LNCaP clone FGC (cell line): ENCODE measurements at places on chromosomes 7 and 10.

DNA sequence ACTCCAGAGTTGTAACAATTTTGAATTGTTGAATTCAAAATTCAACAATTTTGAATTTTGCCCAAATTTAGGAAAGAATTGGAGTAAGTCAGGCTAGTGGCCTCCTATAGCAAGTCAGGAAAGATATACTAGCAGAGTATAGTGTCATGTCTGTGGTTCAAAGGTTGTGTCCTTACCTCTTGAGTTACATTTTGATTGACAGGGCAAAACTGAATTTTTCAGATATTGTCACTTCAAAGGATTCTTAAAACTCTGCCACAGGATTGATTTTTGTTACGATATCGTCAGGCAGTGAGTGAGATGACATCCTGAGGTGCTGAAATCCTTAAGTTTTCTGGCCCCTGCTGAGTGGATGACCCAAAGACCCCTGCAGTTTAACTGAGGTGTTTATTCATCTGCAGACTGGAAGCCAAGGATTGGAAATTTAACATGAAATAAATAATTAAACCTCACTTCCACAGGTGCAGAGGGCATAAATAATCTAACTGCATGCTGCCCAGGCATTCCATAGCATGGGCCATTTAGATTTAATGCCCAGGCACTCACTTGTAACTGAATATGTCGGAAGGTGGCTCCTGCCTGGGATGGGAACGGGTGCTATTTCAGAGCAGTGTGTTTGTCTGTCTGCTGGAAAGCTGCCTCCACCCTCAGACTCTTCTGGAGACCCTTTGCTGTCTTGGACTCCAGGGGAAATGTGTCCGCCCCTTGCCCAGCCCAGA lies 50.8 kb downstream of the RBM20 start:
- DNase-seq, result no peak

DNA sequence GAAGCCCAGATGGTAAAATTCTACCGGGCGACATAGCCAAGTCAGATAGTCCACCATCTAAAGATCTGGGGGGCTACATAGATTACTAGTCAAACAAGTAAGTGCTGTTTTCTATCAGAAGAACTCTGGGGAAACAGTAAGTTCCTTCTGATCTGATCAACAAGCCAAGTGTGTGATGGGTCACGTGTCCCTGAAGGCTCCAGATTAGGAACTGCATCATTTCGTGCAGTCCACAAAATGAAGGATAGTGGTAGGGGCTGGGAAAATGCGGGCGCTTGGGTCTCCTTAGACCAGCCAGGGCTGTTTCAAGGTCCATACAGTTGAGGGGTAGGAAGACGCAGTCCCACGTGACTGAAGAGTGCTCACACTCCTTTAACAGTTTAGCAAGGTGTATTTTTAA lies 1.8 kb upstream of the CHN2 start:
- DNase-seq, result no peak

- DNase-seq, result no peak
These were observed 15.7 kb upstream of the RELN start for GRCh38 chr7:104005197-104005596.

- no peak for DNase-seq
These were observed 197.5 kb downstream of the GPAM start for GRCh38 chr10:111986079-111986478.

GRCh38 chr10:2744547-2745200 lies 322.7 kb upstream of the PFKP start:
- no peak for DNase-seq

GRCh38 chr7:19575909-19576557 lies 132.8 kb downstream of the POLR1F start:
- DNase-seq, result no peak

DNA sequence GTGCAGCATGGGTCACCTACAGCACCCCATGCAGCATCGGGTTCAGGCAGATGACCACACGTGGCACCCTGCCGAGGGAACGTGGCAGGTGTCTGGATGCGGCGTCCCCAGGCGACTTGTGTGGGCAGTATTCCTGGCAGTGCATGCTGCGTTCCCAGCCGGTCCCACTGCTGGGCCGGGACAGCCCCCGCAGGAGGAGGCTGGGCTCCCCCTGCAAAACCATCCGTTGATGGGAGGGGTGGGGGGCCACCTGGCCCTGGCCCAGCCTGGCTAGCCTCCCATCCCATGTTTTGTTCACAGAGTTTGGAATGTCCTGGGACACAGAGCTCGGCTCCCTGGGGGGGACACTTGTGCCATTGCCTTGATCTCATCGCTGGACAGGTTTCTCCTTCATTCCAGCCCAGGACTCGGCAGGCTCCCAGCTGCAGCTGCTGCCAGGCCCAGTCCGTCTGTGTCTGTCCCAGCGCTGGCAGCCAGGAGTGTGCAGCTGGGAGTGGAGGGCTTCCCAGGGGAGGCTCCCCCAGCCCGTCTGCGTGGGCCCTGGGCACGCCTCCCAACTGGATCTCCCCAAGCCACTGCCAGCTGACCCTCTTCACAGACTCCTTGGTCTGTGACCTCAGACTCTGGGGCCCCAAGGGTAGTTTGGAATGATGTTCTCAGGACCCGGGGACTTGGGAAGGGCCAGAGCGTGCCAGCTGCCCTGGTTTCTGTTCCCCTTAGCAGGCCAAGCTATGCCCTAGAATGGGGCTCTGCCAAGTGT lies 32.6 kb downstream of the TMEM270 start:
- DNase-seq, result no peak

DNA sequence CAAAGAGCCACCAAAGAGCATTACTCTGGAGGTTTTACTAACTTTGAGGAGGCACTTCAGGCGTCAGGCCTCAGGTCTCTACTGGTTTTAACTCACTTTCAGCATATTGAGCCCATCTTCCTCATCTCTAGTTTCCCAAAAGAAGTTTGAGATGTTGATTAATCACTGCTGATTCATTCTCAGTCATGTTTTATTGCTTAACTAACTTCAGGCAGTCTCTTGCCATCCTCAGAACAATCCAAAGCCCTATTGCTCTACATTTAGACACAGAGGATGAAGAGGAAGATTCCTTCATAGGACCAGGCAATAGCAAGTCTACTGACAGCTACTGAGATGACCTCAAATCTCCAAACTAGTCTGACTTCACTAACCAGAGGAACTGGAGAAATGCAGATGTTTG lies 39.1 kb upstream of the BET1 start:
- no peak for DNase-seq

- DNase-seq, result no peak
These were observed 54.4 kb downstream of the COBL start for GRCh38 chr7:51261950-51262795.

DNA sequence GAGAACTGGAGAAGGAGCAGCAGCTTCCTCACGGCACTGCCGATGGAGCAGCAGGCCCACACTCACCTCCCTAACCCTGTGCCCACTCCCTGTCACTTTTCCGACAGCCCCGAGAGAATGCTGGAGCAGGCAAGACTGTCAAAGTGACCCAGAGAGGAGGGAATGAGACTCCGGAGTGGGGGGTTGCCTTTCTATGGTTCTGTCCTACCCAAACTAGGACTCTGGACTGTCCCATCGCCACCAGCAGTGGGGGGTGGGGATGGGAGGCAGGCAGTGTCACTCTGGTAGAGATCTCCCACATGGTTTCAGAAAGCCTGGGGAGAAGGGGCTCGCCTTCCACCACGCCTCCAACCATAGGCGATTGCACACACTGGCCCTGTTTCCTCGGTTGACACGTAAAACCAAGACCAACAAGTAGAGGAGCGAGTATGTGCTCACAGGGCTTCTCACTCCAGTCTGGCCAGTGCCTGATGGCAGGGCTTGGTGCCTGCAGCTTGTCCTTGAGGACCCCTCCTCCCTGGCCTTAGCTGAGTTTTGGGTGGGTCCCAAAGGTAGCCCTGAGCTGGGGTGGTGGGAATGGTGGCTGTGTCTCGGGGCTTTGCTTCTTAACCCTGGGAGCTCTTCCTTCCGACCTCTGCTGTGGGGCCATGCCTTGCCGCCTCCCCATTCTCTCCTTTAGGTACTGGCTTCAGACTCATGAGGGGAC lies 148.5 kb downstream of the PTPN20 start:
- no peak for DNase-seq

DNA sequence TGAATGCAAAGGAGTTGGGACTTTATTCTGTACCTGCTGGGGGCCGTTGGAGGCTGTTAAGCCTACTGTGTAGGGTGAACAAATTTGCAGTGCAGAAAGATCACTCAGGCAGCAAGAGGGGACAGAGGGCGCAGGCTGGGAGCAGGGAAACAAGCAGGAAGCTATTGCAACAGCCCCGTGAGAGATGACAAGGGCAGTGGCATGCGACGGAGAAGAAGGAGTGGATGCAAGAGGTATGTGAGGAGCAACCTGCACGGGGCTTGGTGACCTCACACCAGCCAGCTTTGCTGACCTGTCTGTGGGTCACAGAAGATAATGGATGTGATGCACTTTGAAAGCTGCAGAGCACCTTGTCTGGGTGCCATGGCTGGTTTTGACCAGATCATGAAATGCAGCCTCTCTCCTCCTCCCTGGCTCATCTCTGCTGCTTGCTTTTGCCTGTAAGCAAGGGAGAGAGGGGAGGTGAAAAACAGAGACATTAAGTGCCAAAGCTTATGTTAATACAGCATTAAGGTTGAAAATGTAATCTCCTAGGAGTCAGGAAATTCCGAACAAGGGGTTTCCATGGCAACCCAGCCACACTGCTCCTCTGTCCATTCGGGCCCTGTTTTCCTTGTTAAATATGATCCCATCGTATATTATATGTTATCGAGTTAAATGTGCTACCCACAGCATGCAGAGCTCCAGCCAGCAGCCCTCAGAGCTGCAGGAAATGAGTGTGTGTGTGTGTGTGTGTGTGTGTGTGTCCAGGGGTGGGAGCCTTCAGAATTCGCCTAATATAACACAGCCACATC lies 314.3 kb upstream of the ZMIZ1 start:
- no peak for DNase-seq

GRCh38 chr7:30465811-30466180 lies 12.8 kb downstream of the NOD1 start:
- DNase-seq, result no peak

GRCh38 chr10:64636461-64636860 lies 1115.3 kb downstream of the REEP3 start:
- no peak for DNase-seq

GRCh38 chr10:51620131-51620530 lies 79.3 kb downstream of the CSTF2T start:
- DNase-seq, result no peak

DNA sequence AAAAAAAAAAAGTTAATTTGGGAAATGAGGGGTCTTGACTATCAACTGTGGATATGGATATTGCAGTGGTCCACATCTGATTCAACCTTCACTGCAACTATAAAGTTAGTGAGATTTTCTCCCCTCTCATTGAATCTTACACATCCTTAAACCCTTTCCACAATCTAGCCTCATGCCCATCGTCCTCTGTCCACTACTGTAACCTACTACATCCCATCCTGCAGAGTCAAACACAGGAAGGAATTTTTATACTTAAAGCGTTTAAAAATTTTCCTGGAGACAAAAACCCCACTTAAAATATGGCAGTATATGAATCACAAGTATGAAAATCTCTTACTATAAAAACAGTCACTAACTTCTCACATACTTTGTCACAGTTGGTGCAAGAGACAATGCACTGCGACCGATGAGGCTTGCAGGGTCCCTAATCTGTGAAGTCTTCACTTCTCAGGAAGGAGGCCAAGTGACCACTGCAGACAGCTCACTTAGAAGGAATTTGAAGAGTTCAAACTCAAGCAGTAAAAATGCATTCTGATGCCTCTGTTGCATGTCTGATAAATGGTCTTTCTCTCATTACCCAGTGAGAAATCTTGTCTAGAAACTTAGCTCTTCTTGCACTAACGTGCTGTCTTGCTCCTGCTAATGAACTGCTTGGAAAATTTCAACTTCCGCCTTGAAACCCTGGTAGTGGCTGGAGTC lies 50.3 kb upstream of the ST8SIA6 start:
- no peak for DNase-seq

DNA sequence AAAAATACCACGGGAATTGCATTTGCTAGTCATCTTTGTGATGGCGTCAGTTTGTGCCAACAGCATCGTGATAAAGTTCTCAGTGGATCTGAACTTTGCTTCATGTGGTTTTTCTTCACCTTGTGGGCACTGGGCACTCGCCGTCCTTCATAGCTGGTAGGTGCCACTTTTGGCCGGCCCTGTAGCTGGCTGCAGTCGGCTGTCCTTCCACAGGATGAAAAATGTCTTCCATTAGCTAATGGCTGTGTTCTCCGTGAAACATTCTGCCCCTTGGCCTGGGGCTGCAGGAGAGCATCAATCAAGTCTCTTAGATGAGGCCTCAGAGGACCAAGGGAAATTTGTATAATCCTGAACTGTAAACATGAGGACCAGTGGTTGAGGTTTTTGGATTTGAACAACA lies 145.3 kb downstream of the DYNC1I1 start:
- no peak for DNase-seq

- DNase-seq, result no peak
These were observed 148.6 kb downstream of the NRCAM start for GRCh38 chr7:108307595-108307994.

DNA sequence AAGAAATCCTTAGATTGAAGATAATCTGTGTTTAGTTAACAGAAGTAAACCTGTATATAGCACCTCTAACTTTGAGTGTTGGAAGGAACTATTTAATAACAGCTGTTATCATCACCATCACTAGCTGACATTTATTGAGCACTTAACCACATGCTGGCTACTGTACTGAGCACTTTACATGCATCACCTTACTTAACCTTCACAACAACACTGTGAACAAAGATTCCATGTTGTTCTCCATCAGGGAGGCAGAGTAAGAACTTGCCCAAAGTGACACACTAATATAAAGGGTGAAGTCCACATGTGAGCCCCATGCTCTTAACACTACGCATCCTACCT lies 182.2 kb downstream of the ST7 start:
- DNase-seq, result no peak

GRCh38 chr10:70935125-70935625 lies 46.8 kb upstream of the PCBD1 start:
- DNase-seq, result no peak

DNA sequence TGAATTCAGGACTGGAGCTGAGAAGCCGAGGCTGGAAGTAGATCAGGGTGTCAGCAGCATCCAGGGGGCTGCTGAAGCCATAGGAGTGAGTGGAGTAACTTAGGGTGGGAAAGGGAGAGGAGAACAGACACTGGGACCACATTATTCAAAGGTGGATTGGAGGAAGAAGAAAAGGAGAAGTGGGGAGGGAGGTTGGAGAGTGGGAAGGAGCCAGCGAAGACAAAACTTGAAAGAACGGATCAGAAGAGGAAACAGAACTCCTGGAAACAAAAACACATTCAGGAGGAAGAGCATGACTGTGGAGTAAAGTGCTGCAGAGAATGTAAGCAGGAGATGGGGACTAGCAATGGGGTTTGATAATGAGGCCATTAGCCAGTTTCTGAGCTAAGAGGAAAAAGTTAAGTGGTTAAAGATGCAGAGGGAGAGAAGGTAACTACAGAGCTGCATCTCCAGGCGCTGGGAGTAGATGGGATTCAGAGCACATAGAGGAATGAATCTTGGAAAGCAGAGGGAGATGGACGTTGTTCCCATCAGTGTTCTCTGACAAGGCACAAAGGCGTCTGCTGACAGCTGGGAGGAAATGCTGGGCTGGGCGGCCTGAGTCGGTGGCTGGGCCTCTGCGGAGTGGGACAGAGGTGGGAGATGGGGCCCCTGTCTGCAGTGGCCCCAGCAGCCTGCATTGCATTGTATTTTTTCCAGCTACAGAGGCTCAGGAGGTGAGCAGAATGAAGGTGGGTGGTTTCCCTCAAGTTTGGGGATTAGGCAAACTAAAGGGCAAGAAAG lies 63.1 kb upstream of the LEP start:
- DNase-seq, result no peak
